ENCODE measurements at places on chromosomes 7 and 10. TPM values are rescaled to one million over a fixed set of nuclear protein-coding genes. Genes with fewer than 3 reads are reported as not detected.
A peak's percentile ranks its signal among the peaks of the same experiment; 100 is the strongest.

The C10orf71 gene
- total RNA-seq: not detected

The GIMAP6 gene
- total RNA-seq: not detected

DNA sequence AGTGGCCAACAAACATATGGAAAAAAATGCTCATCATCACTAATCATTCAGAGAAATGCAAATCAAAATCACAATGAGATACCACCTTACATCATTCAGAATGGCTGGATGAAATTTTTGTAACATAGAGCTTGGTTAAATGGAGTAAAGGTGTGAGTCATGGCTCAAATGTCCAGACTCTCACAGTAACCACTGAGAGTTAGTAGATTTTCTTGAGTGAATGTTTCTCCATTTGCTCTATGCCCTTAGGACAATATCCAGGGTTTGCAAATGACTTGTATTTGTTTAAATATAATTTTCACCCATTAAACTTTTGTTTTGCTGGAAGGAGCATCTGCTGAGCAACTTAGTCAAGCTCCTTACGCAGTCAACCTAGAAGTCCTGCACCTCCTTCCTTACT is 967.2 kb downstream of the XPNPEP1 start:
- DNase-seq: no peak

The TAS2R3 gene
- total RNA-seq: 3.8 TPM

GRCh38 chr10:437698-438490 is 251.6 kb downstream of the DIP2C start:
- DNase-seq: no peak

GRCh38 chr10:60368875-60369546 is 20.7 kb downstream of the ANK3 start:
- DNase-seq: no peak

- no peak for DNase-seq
Measured at GRCh38 chr7:147240468-147240867, 1123.9 kb downstream of the CNTNAP2 start.

DNA sequence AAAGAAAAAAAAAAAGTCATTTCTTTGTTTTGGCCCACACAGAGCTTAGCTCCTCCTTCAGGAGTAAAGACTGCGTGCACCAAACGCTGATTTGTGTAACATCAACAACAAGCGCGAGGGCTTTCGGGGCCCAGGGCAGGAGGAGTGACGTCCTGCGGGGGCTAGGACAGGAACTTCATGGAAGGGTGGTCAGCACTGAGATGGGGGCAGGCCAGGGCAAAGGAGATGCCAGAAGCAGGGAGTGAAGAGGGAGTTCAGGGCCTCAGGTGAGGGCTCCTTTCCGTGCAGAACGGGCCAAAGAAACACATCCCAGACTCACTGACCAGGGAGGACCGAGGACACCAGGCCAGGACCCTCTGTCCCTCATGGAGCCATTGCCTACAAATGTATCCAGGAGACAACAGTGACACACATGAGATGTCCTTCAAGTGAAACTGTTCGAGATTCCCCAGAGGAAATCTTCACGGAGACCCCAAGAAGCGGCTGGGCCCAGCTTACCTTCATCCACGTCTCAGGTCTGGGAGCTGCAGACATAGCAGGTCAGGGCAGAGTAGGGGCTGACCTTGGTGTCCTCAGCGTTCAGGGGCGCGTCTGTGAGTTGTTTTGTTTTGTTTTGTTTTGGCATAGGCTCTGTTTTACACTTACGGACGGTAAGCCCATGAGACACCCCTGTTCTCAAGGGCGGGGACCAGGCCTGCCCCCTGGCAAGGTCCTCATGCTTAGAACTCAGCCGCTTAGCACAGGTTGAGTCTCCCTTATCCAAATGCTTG is 30.4 kb upstream of the SHH start:
- DNase-seq: no peak

GRCh38 chr10:80392250-80392649 is 16.1 kb upstream of the PRXL2A start:
- DNase-seq: no peak

- DNase-seq: no peak
Measured at GRCh38 chr10:111200505-111201186, 123.8 kb downstream of the ADRA2A start.

GRCh38 chr7:132551886-132552285 is 24.4 kb downstream of the PLXNA4 start:
- no peak for DNase-seq

The CRHR2 gene
- not detected for total RNA-seq

- no peak for DNase-seq
Measured at GRCh38 chr10:132946-133898, 2.0 kb upstream of the ZMYND11 start.

GRCh38 chr7:90832726-90833125 is 236.6 kb downstream of the CDK14 start:
- no peak for DNase-seq

- no peak for DNase-seq
Measured at GRCh38 chr10:129660569-129660968, 193.5 kb downstream of the MGMT start.

GRCh38 chr10:60896810-60897209 is 47.2 kb downstream of the RHOBTB1 start:
- no peak for DNase-seq

DNA sequence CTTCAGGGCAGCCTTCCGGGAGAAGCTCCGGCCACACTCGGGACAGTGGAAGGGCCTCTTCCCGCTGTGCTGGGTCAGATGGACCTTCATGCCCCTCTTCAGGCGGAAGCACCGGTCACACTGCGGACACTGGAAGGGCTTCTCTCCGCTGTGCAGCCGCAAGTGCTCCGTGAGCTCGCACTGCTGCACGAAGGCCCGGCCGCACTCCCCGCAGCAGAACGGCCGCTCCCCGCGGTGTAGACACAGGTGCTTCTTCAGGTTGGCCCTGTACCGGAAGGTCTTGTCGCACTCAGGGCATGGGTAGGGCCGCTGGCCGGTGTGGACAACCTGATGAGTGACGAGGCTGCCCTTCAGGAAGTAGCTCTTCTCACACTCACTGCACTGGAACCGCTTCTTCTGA is 14.2 kb upstream of the ZNF786 start:
- DNase-seq: no peak

GRCh38 chr10:73653701-73654100 is 2.1 kb downstream of the SYNPO2L start:
- DNase-seq: no peak

DNA sequence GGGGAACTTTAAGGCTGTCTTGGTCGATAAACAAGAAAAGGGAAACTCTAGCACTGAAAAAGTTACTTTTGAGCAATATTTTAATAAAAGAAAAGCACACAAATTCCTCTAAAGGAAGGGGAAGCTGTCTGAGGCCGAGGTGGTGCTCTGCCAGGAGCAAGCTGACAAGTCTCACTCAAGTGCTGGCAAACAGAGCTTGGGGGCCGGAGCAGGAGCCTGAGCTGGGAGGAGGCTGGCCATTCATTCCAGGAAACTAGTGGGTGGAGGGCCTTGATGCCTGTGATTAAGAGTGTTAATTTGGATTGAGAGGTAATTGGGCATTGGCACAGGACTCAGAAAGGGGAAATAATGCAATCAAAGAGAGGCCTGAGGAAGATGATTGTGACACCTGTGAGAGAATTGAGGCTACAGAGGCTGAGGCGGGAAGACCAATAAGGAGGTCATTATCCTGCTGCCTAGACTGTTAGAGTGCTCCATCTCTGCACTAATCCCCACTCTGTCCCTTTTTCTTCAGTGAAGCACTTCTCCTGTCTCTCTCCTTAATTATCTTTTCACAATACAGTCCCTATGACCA is 154.9 kb upstream of the COL1A2 start:
- no peak for DNase-seq

DNA sequence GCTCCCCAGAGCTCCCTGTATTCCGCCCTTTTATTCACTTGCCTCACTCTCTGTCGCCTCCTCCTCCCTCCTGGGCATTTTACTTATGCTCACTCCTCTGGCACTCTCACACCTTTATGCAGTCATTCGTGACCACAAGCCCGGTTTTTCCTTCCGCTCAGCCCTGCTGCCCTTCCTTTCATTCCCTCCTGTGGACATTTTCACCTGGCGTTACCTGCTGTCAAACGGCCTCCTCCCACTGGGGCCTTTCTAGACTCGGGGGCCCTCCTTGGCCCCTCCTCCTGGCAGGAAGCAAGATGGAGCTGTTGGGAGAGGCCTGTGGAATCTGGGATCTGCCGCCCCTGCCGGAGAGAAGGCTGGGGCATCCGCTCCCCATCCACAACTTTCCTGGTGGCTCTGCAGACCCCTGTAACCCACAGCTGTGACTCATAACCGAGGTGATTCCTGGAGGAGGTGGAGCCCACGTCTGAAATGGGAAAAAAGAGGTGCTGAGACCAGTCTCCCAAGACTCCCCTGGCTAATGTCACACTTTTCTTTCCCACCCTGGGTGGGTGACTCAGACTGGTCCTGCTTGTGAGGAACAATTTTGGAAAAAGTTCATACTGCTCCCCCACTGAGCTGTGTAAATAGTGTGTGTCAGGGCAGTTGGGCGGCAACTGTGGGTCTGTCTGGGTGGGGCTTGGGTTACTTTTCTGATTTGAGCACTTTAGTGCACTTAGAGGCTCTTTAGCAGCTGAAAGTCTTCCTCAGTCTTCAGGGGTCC is 1.2 kb downstream of the VCL start:
- DNase-seq: peak; percentile 80

DNA sequence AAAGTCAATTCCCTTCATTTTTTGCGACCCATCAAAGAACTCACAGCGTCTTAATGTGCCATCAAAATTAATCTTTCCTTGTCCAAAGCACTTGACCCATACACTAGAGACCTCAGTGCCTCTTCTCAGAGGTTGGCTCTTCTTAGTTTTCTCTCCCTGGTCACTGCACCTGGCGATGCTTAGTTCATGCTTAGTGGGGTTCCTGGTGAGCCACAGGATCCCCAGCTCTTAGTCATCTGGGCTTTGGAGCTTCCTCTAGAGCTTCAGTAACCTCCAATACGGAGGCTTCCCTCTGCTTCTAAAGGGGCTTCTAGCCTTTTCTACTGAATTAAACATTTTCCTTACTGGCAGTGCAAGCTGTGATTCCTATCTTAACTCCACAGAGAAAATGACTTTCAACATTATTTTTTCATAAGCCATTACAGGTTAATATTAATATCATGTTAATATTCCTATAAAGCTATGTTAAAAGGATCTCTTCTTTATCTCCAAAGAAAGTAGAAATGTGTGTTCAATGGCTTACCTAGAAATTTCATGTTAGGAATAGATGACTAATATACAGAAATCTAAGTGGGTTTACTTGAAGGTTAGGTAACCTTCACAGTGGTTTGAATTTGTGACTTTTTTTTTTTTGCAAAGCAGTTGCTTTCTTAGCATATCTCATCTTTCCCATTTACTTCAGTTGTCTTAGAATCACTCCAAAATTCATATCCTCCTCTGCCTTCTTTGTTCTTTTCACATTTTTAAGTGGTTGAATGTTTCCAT is 295.2 kb downstream of the CAMK1D start:
- DNase-seq: no peak

DNA sequence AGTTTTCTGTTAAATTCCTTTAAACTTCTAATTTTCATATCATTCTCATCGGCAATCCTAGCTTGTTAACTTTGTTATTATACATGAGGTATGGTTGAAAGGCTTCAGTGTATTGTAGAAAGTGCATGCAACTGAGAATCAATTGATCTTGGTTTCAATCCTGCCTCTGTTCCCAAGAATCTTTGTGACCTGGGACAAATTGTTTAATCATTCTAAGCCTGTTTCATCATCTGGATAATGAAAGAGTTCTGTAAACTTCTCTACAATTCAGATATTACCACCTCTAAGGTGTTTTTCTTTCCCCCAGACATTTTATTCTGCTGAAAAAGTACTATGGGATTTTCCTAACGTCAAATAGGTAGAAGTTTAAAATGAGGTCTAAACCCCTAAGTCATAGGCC is 179.0 kb downstream of the RNLS start:
- no peak for DNase-seq

- peak; percentile 18 for DNase-seq
Measured at GRCh38 chr7:26284995-26285632, 6.5 kb upstream of the SNX10 start.

The ATP5MK gene
- total RNA-seq: 203 TPM

GRCh38 chr10:28733647-28734046 is 56.3 kb downstream of the BAMBI start:
- DNase-seq: no peak

The CUBN gene
- total RNA-seq: 0.27 TPM

GRCh38 chr7:106419455-106420182 is 134.8 kb upstream of the NAMPT start:
- DNase-seq: no peak

The LBX1 gene
- total RNA-seq: not detected

The C7orf57 gene
- total RNA-seq: 0.24 TPM

GRCh38 chr7:10205696-10206095 is 768.0 kb upstream of the PHF14 start:
- DNase-seq: no peak

DNA sequence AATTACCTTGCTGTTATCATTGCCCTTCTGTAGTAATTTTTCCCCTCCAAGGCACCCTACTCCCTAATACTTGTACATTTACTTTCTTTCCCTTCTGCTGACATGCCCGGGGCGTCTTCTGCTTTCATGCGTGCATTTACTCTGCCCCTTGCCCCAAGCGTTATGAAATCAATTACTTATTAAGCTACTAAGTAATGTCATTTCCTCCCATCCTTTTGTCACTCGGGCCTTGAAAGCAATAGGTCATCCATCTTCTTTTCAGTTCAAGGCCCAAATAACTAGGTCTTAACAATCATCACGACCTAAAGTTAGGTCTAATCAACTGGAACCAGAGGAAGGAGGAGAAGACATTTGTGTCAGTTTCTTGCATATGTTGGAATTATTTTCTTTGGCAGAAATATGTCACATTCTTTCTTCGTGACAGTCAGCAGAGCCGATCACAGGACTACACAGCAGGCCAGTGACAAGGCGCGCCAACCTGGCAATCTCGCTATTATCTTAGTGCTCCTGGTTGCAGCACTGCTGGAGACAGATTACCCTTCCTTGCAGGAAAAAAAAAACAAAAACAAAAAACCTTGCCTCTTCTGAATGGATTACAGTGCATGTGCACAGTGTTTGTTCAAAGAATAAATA is 179.2 kb downstream of the RELN start:
- DNase-seq: peak; percentile 12

DNA sequence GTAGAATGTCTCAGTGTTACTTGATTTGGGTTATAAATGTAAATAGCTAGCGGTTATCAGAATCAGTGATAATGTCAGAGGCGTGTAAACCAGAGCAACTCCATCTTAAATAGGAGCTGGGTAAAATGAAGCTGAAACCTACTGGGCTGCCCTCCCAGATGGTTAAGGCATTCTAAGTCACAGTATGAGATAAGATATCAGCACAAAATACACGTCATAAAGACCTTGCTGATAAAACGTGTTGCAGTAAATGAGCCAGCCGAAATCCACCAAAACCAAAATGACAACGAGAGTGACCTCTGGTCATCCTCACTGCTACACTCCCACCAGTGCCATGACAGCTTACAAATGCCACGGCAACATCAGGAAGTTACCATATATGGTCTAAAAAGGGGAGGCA is 172.3 kb downstream of the CHRM2 start:
- DNase-seq: no peak

- no peak for DNase-seq
Measured at GRCh38 chr10:4074545-4075407, 289.8 kb upstream of the KLF6 start.
